Cardiac muscle cell (in vitro differentiated cells and primary cell): ENCODE measurements at places on chromosomes 3 and 15. TPM values are rescaled to one million over a fixed set of nuclear protein-coding genes. Genes with fewer than 3 reads are reported as not detected.

DNA sequence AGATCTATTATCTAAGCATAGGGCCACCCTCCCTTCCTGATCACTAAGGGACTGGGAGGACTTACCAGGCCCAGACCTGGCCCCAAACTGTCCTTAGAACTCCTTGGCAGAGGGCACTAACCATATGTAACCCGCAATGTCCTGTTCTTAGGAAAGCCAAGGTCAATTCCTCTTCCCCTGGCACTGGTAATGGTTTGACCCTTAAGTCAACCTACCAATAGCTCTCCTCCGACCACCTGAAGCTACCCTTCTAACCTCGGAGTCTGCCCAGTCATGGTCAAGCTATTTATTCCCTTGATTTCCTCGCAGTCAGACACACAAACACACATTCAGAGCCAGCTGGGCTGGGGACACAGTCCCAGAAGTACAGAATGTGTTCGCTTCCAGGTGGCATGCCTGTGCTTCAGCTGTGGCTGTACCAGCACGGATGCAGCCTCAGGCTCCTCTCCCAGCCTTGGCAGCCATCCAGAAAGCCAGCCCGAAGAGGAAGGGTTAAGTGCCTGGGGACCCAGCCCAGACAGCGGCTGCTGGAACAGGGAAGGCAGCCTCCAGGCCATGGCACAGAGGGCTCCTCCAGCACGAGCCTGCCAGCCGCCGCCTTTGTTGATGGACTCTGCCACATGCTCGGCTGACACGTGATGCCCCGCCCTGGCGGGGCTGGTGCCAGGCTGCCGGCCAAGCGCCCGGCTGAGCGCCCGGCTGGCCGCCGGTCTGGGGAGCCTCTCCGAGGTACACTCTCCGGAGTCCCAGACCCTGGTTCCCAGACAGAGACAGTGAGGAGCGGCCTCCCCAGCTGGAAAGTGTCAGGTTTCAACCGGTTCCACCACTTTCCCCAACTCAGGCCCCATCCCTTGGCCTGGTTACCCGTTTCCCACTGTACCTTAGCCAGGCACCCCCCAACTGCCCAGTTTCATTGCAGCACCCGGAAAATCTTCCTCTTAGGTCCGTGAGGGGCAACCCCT, 5.5 kb downstream of the BMF start:
- peak; percentile 64 for DNase-seq

- no peak for DNase-seq
These were observed 50.4 kb upstream of the ZDHHC23 start for GRCh38 chr3:113897373-113897777.

- DNase-seq, result no peak
These were observed 6.1 kb downstream of the TRMT10C start for GRCh38 chr3:101567528-101568317.

STAC gene
- total RNA-seq, result 16.6 and 24.9 TPM in 2 replicates

UBA7 gene
- total RNA-seq, result 1.5 and 5.4 TPM in 2 replicates

DNA sequence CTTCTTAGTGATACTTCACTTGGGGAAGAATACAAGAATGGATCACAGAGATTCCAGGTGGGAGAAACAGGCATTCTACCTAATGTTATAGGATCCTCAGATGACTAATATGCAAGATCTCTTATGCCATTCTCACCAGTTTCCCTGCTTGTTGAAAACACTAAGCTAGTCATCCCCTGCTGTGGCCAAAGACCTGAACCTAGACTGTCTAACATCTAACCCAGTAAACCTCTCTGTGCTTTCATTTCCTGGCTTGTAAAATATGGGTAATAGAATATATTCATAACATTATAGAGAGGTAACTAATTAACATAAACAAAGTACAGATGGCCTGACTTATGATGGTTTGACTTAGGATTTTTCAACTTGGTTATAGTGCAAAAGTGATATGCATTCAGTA, 776.3 kb downstream of the TUSC7 start:
- no peak for DNase-seq

FBXL22 gene
- total RNA-seq, result 14.4 and 20.5 TPM in 2 replicates

NR2E3 gene
- 0.09 TPM in 1 of 2 replicates, not detected in the other for total RNA-seq

EPB42 gene
- total RNA-seq, result 0.12 and 0.39 TPM in 2 replicates

GRCh38 chr15:65630760-65631159, 9.0 kb downstream of the SLC24A1 start:
- DNase-seq, result no peak

RPUSD2 gene
- total RNA-seq, result 20.3 and 22.7 TPM in 2 replicates

DNA sequence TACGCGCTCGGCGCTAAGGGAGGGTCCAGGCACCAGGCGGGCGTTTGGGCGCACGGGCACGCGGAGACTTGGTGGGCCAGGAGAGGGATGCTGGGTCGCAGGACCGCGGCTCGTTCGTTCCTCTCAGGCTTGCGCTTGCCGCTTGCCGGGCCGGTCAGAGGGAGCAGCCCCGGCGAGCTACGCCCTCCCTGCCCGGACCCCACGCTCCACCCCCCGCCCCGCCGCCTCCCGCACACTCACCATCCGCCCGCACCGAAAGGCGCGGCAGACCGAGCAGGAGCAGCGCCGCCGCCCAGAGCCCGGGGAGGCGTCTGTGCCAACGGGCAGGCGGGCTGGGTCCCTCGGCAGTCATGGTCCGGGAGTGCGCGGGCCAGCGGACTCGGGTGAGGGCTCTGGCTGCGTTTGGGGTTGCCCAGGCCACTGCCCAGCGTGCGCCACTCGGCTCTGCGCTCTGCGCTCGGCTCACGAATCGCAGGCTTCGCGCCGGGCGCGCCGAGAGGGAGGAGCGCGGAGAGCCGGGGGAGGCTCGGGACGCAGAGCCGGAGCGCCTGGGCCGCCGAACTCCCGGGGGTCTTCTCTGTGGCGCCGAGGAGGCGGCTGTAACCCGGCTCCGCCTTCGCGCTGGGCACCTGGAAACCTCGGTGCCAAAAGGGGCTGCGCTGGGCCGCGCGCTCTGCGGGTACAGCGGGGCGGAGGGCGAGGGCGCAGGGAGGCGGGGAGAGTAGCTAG, at the start of gene SUSD5:
TSS of gene SUSD5 (minus strand) at position 365 of the 729 bp plus-strand sequence. CDS start at position 352, 13 bp downstream.
- peak; percentile 74 for DNase-seq

MAP1A gene
- total RNA-seq, result 30.6 TPM in 2 replicates

GRCh38 chr3:135965129-135965505, 411 bp upstream of the PPP2R3A start:
- no peak for DNase-seq

DNA sequence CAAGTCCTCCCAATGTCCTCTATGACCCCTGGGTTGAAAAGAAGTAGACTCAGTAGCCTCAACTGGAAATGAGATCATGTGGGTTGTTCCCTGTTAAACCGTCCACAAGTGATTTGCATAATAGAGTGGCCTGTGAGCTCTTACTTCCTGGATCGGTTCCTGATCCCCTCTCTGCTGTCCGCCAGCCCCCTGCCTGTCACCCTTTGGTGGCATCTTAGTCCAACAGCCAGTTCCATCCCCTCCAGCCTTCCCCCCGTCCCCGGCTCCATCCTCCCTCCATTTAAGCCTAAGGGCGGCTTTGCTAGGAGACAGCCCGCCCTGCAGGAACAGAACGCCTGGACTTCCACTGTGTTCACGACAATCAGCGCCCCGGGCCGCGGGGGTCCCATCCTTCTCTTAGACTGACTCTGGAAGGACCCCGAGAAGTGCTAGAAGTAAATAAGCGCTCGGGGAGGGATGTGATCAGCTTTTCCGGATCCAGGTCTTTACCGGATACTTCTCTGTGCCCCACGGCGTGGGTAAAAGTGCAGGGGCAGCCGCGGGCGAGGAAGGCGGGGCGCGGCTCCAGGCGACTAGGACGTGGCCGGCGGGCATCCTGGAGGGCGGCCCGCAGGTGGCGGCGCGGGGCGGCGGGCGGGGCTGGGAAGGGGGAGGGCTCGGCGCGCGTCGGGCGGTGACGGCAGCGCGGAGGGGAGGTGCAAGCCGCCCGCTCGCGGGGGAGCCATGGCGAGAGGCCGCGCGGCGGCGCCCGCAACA, 51.2 kb upstream of the ULK4 start:
- DNase-seq, result peak; percentile 70

DNA sequence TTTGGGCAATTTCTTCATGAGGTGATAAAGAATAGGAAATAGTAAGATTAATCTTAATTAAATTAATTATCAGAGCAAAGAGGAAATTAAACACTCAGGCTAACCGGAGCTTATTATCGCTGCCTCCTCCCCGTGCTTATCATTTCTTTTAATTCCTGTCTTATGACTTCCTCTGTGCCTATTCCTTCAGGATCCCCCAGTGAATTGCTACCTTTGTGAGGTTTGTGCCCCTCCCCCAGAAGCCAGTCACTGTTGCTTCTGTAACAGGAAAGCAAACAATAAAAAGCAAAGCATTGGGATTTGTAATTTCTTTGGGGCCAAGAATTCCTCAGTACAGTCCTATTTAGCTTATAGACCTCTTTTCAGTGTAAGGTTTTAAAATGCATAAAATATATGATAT, 164.5 kb downstream of the CADPS start:
- DNase-seq, result no peak

DNA sequence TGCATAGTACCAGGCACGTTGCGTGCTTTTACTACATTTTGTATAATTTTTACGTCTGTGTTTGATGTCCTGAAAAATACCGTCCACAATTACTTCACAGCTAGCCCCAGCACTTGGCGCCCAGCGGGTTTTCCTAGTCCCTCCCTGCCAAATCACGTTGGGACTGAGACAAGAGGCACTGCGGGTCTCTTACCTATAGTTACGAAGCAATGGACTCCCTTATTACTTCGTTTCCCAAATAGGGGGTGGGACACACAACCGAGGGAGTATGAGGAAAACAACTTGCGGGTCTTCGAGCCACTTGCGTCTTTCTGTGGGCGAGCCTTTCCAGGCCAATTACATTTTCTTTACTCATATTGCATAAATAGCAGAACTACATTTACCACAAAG, 620 bp upstream of the CMSS1 start:
- DNase-seq, result no peak

EXD1 gene
- not detected in 2 replicates for total RNA-seq

GRCh38 chr15:29143909-29144635, 125.5 kb downstream of the NSMCE3 start:
- DNase-seq, result peak; percentile 67

MYH15 gene
- 0.24 and 0.56 TPM in 2 replicates for total RNA-seq

- DNase-seq, result no peak
These were observed 289.3 kb upstream of the RORA start for GRCh38 chr15:61518191-61518950.

LPCAT4 gene
- 95.6 and 172 TPM in 2 replicates for total RNA-seq

GRCh38 chr15:88981244-88982215, 68.4 kb upstream of the MFGE8 start:
- no peak for DNase-seq

DNA sequence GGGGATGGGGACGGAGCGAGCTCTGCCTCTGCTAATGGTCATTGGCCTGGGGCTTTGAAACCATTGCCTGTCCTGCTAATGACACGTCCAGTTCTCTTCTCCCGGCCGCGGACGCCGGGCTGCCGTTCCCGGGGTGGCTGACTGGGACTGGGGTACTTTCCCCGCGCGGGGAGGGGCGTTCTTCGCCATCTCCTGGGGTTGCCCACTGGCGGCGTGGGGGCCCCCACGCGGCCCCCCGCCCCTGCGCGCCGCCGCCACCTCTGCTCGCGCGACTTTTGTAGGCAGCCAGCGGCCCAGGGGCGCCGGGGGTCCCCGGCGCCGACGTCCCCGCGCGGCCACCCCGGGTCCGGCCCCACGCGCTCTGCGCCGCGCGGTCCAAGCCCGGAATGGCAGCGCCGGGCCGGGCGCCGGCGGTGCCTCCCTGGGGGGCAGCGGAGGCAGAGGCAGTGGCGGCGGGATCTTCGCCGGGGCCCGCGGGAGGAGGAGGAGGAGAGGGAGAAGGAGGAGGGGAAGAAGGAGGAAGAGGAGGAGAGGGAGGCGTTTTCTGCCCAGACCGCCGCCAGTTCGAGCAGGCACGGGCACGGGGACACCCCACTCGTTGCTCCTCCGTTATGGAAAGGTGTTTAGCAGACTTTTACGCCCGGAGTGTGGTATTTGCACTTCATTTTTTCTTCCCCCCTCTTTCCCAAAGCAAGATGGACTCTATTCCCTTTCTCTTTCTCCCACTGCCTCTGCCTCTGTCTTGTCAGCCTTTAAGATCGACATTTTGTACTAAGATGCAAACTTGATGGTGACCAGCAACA, 2.3 kb downstream of the BBX start:
- peak; percentile 69 for DNase-seq

ZNF660 gene
- 5.8 and 7.1 TPM in 2 replicates for total RNA-seq

- DNase-seq, result no peak
These were observed 64.0 kb downstream of the FLNB start for GRCh38 chr3:58072052-58072762.

TERC gene
- 7.1 and 45.9 TPM in 2 replicates for total RNA-seq

GRCh38 chr15:40558952-40559742, 5.7 kb downstream of the CCDC32 start:
- no peak for DNase-seq

DNA sequence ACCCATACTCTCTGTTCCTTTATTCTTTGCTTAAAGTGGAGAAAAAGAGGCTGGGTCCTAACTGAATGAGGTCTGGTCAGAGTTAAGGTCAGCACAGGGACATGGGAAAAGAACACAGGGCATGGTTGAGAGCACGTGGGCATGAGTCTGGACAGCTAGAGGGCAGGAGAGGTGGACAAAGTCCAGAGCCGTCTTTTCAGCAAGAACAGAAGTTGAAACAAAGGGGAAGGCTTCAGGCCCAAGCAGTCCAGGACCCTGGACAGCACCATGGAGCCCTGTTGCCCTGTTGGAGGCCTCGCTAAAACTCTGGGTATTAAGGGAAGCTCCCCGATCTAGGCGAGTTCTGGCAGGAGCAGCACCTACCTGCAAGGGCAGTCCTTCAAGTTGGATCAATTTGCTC, 50.7 kb downstream of the XYLB start:
- peak; percentile 61 for DNase-seq

ADAMTSL3 gene
- total RNA-seq, result 0.88 and 2.0 TPM in 2 replicates

GRCh38 chr3:12689997-12690711, 26.2 kb upstream of the RAF1 start:
- DNase-seq, result no peak

DNA sequence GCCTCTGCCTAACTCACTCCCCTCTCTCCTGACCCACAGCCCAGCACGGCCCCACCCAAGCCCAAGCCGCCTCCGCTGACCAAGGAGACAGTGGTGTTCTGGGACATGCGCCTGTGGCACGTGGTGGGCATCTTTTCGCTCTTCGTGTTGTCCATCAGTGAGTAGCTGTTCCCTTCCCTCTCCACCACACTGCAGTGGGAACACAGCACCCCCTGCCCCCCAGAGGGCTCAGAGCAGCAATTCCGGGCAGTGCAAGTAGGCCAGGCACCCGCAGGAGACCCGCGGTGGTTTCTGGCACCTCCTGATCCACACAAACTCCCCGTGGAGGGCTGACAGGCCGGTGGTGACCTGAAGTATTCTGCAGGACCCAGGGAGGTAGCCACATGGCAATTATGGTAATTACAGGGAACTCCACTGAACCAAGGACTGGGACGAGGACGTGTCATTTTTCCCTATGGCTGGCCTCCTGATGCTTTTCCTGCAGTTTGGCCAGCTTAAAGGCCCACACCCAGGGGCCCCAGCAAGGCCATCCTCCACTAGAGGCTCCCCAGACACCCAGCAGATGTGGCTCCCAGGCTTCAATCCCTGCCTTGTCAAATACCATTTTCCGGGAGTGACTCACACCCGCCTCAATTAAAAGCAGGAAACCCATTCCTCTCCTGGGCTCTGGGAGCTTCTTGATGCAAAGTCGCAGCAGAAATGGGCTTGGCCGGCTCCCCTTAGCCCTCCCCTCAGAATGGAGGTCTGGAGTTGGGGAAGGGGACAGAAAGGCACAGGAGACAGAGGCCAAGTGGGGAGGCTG, 4.8 kb downstream of the TMIE start:
- DNase-seq, result no peak

- DNase-seq, result no peak
These were observed 42.9 kb upstream of the PLCL2 start for GRCh38 chr3:16841904-16842271.

GRCh38 chr15:75151214-75152128, 50.2 kb upstream of the C15orf39 start:
- peak; percentile 19 for DNase-seq
